ENCODE measurements at places on chromosomes 7 and 10.
A peak's percentile ranks its signal among the peaks of the same experiment; 100 is the strongest.

GRCh38 chr10:35172146-35172545, 45.5 kb downstream of the CREM start:
- no peak for DNase-seq

GRCh38 chr10:74078037-74078436, 72.6 kb downstream of the AP3M1 start:
- DNase-seq = no peak

DNA sequence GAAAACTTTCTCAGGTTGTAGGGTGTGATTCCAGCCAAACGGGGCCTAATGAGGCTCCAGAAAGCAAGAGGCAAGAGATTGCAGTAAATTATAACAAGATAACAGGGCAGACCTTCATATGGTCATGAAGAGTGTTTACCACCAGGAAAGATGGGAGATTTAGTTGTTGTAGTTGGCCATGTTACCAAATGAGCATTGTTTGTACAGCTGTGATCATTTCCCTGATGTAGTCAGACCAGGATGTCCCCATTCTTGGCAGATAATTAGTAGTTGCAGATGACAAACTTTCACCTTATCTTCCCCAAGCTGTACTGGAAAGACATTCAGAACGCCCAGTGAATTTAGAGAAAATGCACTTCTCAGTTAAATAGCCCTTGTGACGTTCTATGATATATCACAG, 630.8 kb downstream of the ANKRD7 start:
- no peak for DNase-seq

DNA sequence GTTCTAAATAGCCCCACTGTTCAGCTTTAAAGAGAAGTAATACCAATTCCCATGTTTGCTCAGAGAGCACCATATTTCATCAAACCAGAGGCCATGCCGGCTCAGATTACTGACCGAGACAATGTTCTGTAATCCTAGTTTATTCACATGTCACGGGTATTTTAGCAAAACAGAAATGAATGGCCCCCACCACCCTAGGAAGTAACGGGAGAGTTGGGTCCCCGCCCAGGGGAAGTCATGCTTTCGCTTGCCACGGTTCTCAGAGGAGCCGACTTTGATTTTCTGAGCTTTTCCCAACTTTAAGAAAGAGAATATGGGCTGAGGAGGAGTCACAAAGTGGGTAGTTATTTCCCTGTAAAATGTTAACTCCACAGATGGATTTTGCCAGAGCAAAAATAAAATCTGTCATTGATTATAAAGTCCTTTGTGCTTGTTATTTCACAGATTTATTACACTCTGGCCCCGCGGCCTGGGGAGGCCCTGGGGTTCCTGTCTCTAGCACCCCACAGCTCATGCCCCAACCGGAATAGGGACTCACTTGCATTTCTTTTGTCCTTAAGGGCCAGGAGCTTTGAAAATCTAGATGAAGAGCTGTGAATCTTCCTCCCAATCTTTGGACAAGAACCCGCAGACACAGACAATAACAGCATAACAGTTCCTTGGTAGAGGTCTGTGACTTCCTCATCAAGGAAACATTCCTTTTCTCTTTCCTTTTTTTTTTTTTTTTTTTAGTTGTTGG, 3.7 kb upstream of the GDF10 start:
- DNase-seq = no peak

- no peak for DNase-seq
Measured at GRCh38 chr10:127737563-127738511, 852 bp downstream of the FOXI2 start.

- no peak for DNase-seq
Measured at GRCh38 chr7:140084972-140085371, 22.2 kb upstream of the PARP12 start.

DNA sequence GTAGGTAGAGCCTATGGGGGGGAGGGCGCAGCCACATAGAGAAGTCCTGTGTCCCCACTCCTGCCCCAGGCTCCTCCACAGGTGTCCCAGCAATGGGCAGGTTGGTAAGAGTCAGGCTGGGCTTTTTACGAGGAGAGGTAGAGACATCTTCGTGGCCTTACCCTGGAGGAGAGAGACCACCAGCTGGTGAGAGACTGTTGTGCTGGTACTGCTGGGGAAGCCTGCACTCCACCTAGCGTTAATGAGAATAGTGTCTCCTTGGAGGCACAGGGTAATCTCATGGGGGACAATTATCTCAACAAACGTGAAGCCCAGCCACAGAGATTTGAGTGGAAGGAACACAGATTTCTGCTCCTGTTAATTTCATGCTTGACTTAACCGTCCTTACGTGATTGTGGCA, 29.5 kb upstream of the RASGEF1A start:
- no peak for DNase-seq

DNA sequence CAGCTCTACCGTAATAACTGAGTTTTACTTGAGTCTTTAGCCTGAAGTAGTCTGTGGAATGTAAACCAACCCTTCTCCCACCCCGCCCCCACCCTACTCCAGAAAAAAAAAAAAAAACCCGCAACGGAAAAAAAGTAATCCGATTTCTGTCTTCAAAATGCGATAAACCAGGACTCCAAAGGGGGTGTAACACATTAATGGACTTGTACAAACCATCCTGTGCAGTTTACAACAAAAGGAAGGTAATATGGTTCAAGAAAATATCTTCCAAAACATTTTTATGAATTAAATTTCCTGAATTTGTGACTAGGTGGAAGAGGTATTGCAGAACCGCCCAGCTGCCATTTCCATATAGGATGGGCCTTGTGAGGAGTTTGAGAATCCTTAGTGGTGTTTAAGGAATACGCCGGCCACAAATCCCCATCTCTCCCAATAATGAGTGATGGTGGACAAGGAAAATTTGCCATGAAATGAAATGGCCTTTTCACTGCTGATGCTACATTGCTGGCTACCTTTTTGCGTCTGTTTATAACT, 10.6 kb downstream of the SKIDA1 start:
- no peak for DNase-seq

GRCh38 chr10:6039711-6040110, 22.5 kb downstream of the IL2RA start:
- peak; percentile 10 for DNase-seq

DNA sequence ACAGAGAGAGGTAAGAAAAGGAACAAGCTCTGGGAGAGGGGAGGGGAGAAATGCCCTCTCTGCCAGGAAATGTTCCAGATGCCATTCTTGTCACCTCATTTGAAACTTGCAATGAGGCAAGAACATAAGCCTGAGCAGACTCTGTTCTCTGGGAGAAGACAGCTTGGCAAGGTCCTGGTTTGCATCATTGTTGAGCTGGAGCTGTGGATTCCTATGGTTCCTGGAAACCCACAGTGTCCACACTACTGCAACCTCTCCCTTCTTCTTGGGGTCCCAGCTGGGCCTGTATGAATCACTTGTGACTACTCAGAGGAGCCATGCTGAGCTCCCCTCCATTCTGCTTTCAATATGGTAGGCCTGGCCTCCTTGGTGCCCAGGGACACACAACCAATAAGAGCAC, 60.8 kb upstream of the HECTD2 start:
- DNase-seq = no peak

DNA sequence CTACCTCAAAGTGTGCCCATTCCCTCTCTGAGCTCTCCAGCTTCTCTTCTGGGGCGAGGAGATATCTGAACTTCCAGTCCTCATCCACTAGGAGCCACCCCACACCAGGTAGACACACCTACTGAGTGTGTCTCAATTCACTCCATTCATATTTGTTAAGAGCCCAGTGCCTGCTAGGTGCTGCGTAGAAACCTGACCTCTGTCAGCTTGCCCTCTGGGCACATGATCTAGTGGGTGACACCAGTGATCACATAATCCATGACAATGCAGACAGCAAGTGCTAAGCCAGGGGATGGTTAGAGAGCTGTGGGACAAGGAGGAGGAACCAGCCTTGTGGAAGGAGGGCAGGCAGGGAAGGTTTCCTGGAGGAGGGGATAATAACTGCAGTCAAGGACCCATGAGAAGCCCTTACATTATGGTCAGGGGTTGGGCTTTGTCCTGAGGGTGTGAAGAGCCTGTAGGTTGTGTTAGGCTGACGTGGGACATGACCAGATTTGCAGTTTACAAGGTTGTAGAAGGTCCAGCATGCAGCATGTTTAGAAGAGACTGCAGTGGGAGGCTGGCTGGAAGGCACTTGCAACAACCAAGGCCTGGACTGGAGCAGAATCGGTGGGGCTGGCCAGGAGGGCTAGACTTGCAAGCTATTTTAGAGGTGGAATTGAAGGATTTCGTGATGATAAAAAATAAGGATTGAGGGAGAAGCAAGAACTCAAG, 81.8 kb downstream of the COL13A1 start:
- DNase-seq = no peak

- DNase-seq = no peak
Measured at GRCh38 chr10:11014671-11015445, 2.8 kb upstream of the CELF2 start.

DNA sequence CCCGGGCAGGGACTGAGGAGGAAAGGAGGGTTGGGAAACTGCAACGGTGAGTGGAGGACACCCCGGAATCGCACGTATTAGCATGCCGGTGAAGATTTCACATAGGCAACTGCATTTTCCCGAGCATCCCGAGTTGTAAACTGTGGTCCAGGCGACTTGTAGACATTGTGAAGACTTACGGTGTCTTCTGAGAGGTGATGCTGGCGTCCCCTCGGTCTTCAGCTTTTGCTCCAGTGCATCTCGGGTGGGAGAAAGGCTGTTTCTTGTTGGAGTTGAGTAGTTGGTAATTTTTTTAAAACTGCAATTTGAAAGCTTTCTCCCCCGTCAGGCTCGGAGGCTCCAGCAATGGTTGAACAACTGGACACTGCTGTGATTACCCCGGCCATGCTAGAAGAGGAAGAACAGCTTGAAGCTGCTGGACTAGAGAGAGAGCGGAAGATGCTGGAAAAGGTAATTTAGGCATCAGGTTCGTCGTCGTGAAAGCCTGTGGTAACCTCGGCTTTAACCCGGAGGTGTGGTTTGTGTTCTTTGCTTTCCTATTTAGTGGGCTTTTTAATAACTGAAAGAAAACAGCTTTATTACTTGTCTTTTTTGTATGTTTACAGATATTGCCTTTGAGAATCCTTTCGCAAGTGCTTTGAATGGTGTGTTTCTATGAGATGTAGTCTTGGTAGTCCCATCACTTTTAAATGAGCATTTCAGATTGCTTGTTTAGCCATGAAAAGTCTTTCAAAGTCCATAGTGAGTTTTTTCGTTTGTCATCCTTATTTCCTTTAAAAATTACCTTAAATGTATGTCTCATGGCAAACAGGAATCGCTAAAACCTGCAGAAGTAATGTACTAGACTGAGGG, 687 bp downstream of the HELLS start:
- DNase-seq = no peak

DNA sequence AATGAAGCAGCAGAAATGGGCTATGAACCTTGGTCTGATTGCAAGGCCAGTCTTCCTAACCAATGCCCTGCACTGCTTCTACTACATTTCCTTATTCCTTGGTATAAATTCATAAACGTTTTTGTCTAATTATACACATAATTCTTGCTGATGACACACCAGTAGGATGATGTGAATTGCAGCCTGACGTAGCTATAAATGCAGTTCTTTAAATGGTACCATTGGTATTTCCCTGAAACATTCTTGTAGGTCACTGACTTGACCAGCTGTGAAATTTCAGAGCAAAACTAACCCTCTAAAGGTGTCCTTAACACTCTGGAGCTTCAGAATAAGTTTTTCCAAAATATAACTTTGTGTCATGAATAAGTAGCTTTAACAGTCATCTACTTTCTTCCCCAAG, 50.8 kb downstream of the IFIT5 start:
- DNase-seq = no peak

DNA sequence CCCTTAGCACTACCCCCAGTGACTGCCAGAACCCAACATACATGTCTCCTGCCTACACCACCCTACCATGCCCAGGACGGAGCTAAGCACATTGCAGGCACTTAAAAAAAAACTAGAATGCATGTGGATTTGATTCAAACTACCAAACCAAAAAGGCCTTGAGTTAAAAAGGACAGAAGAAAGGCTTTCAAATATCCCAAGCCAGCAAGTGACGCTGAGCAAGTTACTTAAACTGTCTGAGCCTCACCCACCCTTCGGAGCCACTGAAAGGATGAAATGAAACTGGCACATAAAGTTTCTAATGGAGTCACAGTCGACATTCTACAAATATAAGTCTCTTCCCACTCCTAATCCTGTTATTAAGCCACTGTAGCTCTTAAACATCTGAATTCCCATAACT, 1.8 kb downstream of the CPXM2 start:
- no peak for DNase-seq

- DNase-seq = no peak
Measured at GRCh38 chr10:112347709-112348671, 25.9 kb upstream of the ACSL5 start.

- no peak for DNase-seq
Measured at GRCh38 chr10:83073472-83073871, 1065.8 kb upstream of the GHITM start.

GRCh38 chr10:17609523-17610079, 7.6 kb downstream of the HACD1 start:
- DNase-seq = no peak

DNA sequence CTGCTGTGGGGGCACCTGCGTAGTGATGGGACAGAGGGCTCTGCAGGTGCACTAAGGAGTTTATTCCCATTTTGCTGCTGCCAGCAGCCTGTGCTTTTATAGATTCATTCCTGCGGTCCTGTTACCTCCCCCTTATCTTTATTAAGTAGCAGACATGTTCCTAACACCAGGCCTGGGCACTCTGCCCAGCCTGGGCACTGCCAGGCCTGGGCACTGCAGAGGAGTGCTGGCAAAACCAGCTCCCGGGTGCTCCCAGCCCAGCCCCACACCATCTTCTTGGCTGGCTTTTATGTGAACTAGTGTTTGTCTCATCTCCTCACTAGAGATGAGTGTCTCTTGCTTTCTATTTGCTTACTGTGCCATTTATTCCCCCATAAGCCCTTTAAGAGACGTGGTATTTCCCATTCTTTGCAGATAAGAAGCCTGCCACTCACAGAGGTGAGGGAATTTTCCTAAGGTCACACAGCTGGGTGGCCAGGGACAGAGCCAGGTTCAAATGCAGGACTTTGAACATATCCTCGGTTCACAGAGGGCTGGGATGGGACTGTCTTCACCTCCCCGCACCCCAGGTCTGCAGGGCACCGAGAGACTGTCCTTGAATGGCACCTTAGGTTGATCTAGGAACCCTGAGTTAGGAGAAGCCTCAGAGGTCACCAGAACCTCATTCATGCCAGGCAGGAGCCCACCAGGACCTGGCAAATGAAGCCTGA, 14.6 kb upstream of the DRGX start:
- no peak for DNase-seq

DNA sequence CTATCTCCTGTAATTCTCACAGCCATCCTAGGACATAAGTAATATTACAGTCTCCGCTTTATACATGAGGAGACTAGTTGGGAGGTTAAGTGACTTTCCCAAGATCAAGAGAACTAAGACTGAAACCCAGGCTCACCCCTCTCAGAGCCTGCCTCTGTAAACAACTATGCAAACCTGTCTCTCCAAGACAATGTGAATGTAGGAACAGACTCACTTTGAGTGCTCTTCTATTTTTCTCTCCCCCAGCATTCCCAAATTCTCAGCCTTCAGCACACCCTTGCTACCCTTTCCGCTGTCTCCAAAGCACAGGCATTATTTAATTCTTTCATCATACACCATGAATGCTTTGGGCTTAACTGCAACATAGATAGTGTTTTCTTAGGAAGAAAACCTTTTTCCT, 13.6 kb downstream of the ACTA2 start:
- DNase-seq = no peak

- peak; percentile 68 for DNase-seq
Measured at GRCh38 chr10:95559471-95559870, 1.7 kb downstream of the SORBS1 start.
